ENCODE measurements at places on chromosomes 1 and 21.
A peak's percentile ranks its signal among the peaks of the same experiment; 100 is the strongest.

DNA sequence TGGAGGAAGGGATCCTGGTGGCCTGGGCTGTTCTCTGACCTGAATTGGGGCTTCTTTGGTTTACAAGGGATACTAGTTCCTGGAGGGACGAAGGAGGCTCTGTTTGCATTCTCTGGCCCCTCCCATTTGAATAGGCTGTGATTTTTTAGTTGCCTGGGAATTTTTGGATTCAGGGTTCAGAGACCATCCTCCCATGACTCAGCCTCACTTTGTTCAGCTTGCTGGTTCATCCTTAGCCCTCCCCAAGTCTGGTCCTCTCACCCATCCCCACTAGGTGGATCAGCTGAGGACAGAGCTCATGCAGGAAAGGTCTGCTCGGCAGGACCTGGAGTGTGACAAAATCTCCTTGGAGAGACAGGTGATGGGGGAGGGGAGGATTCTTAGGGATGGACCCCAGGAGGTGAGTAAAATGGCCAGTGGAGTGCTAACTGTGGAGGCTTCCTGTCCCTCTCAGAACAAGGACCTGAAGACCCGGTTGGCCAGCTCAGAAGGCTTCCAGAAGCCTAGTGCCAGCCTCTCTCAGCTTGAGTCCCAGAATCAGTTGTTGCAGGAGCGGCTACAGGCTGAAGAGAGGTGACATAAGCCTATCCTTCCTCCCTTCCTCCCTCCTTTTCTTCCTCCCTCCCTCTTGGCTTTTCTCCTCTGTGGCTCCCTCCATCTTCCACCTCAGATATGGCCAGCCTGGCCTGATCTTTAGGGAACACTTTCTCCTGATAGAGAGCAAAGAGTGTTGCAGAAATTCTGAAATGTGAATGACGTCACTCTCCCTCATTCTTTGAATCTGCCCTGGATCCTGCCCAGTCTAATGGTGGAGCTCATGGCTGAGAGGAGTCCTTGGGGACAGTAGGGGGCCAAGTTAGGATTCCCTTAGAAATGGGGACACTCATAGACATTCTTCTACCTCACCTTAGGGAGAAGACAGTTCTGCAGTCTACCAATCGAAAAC is 4.5 kb upstream of the TUFT1 start:
- no peak for DNase-seq

GRCh38 chr21:16330082-16330907 is 600.5 kb downstream of the USP25 start:
- DNase-seq = no peak

DNA sequence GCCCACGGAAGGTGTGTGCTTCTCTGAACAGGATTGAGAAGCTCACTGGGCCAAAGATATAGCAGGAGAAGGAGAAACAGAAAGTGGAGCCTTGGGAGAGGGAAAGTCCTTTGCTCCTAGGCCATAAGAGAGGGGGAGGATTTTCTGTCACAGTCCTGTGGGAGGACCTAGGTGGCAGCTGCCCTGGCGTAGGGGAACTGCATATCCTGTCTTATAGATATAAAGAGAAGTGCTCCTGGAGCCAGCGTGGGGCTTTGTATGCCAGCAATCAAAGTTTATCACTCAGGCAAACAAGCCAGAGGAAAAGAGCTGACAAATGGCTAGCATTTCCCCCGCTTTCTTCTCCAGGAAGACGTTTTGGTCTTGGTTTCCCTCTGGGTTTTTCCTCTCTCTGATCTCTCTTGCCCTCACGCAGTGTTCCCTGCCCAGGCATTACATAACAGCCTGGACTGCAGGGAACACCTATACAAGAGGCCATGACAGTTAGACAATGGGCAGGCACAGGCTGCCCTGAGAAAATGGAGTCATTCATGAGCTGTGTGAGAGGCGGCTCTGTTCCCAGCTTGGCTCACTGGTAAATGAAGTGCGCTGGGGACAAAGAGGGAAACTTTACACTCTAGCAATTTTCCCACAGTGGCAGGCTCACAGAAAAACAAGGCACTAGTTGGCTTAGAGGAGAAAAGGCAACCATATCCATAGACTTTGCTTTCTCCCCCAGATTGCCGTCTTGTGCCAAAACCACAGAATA is 52.5 kb upstream of the ZNF648 start:
- DNase-seq = no peak

- no peak for DNase-seq
These were observed 69.2 kb upstream of the MAGI3 start for GRCh38 chr1:113320972-113321680.

- DNase-seq = no peak
These were observed 62.1 kb upstream of the JUN start for GRCh38 chr1:58845942-58846341.

DNA sequence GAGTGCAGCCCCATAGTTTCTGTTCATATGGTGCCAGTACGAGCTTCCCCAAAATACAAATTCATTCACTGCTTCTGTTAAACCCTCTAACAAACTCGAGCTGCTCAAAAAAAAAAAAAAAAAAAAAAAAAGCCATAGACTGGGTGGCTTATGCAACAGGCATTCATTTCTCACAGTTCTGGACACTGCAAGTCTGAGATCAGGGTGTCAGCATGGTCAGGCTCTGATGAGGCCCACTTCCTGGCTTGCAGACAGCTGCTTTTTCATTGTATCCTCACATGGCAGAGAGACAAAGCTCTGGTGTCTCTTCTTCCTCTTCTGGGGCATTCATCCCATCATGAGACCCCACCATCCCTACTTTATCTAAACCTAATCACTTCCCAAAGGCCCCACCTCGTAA is 121.6 kb downstream of the PTBP2 start:
- DNase-seq = no peak

- DNase-seq = no peak
These were observed 51.8 kb upstream of the PDE9A start for GRCh38 chr21:42601656-42602055.

GRCh38 chr1:236103646-236104218 is 38.6 kb upstream of the GPR137B start:
- peak; percentile 55 for DNase-seq

DNA sequence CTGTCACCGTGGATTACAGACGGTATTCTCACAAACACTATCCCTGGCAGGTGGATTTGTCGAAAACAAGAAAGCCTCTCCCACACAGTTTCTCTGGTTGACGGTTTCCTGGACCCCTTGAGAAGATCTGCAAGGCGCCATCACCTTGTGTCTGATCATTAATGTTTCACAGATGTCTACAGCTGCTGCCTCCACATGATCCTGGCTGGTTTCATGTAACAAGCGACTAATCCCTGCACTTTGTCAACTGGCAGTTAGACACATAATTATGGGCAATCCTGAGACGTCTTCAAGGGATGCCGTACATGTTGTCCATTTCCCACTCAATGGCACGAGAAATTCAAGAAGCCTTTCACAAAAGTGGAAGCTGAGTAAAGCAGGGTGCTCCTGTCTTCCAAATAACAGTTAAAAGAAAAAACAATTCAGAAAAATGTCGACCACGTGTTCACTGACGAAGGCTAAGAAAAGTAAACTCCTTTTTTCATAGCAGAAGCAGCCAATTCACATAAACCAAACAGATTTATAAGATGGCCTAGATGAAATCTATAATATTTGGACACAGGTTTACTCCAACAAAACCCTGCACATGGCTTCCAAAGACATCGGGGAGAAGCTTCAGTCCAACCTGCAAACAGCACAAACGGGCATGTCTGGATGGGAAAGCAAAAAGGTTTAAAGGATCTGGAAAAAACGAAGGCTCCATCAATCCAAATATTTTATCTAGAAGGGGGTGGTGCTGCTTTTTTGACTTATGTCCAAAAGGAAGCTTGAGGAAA is 52.2 kb downstream of the CAPZB start:
- no peak for DNase-seq

GRCh38 chr1:87243573-87243972 is 85.1 kb upstream of the LMO4 start:
- DNase-seq = no peak

GRCh38 chr1:204426035-204426436 is 14.4 kb upstream of the PPP1R15B start:
- DNase-seq = no peak

DNA sequence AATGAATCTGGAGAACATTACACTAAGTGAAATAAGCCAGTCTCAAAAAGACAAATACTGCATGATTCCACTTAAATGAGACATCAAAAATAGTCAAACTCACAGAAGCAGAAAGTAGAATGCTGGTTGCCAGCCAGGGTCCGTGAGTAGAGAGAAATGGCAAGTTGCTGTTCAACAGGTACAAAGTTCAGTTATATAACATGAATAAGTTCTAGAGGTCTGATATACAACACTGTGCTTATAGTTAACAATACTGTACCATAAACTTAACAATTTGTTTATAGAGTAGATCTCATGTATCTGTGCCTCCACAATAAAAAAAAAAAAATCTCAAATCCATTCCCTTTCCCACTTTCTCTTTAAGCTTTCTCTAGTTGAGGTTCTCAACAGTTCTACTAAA is 83.5 kb downstream of the DENND1B start:
- DNase-seq = no peak

GRCh38 chr1:214609692-214610091 is 6.7 kb downstream of the CENPF start:
- no peak for DNase-seq

DNA sequence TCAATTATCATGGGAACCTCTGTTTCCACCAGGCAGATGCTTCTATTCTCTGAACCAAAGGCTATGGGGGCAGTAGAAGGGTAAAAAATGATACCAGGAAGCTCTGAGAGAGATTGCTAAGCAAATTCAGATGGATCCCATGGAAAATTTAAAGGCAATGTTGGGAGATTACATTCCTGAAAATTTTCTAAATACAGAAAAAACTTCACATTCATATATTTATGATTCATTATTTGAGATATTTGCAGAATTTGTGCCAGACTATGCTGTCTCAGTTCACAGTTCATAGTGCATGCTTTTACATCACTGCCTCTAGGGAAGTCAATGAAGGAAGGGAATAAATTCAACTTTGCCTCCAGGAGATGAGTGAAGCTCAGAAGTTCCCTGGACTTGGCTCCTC is 57.5 kb downstream of the KCNT2 start:
- no peak for DNase-seq

DNA sequence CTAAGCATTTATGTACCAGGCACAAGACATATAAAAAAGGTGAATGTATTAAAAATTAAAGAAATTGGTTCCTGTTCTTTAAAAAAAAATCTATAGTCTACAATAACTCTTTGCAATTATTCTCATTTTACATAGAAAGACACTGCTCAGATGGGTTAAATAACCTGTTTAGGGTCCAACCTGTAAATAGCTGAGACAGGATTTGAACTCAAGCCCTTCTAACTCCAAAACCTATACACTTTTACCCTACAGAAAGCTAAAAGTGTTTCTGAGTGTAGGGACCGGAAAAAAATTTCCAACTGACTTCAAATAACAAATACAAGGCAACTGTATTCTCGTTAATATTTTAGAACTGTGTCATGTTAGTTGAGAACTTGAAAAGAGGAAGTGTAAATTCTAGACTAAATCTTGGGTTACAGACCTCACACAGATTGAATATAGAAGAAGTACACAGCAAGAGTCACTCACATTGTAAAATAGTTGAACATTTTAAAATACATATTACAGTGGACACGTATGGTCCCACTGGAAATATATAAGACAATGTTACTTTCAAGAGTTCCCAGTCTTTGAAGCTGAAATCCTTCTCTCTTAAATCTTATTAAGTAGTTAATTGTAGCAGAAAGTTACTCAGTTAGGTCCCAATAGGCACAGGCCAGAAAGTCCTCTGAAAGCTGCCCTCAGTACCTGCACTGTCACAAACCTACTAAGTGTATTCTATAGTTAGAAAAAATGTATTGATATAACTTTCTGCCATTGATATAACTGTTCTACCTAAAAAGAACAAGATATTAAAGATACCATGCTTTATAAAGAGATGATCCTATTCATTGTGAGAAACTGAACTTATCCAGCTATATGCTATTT is 7.3 kb downstream of the EDEM3 start:
- no peak for DNase-seq

DNA sequence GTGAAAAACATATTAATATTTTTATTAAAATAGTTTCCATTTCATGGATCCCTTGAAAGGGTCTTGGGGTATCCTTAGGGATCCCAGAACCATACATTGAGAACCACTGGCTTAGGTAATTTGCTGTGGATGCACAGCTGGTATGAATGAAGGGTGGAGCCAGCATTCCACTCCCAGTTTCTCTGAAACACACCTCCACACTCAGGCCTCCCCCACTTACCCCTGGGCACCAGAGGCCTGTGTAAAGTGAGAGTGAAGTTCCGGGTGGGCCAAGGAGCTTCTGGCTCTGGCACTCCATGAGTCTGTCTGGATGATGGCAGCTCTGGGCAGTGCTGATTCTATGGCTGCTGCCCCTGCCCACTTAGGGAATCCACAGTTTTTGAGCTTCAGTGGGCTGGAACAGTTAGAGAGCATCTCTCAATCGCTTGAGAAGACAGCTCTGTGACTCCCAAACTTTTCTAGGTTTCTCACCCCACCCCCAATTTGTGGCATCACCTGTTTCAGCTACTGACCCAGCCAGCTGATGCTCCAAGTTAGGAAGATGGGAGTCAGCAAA is 57.8 kb upstream of the CD1D start:
- DNase-seq = no peak

DNA sequence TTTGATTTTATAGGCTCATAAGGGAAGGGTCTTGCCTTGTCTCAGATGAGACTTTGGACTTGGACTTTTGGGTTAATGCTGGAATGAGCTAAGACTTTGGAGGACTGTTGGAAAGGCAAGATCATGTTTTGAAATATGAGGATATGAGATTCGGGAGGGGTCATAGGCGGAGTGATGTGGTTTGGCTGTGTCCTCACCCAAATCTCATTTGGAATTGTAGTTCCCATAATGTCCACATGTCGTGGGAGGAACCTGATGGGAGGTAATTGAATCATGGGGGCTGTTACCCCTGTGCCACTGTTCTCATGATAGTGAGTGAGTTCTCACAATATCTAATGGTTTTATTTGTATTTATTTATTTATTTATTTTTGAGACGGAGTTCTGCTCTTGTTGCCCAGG is 6.9 kb upstream of the CSDE1 start:
- DNase-seq = no peak

GRCh38 chr1:7703321-7704213 is 67.5 kb upstream of the VAMP3 start:
- no peak for DNase-seq

DNA sequence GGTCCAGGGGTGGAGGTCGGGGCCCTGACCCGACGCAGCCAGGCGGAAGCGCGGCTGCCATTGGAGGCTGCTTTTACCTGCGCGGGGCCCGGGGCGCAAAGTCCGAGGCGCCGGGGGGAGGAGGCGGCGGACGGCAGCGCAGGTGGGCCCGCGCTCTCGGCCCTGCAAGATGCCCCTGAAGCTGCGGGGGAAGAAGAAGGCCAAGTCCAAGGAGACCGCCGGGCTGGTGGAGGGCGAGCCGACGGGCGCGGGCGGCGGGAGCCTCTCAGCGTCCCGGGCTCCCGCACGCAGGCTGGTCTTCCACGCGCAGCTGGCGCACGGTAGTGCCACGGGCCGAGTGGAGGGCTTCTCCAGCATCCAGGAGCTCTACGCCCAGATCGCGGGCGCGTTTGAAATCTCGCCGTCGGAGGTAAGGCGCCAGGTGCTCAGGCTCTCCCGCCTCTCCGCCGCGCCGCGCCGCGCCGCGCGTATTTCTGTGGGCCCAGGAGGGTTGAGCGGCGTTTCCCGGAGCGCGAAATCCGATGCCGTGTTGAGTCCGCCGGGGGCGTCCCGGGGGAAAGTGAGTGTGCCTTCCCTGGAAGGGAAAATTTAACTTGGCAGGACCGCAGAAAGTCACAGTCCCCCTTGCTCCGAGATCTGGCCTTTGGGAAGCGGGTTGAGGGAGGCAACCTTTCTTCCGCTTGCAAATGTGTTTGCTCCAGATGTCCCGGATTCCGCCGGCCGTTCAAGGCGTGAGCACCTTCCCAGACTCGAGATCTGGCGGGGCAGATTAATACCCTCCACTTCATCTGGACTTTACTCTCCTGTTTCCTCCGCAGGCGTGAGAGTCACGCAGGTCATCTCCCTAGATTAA is at the start of gene GIPC2:
GIPC2 (plus strand) TSS at position 41 of the 853 bp plus-strand sequence; CDS start at position 170, 129 bp downstream.
- DNase-seq = no peak

Data from stimulated activated CD8-positive, alpha-beta memory T cell treated with anti-CD3 and anti-CD28 coated beads, Interleukin-12 subunit alpha, Interleukin-12 subunit beta, amount 100 ng/mL, for 1 hour (primary cell).